Daoy (cell line): ENCODE measurements at places on chromosomes 6 and 20. TPM values are rescaled to one million over a fixed set of nuclear protein-coding genes. Genes with fewer than 3 reads are reported as not detected.

C20orf204 gene
- 1.1 and 1.8 TPM in 2 replicates for total RNA-seq

CGAS gene
- total RNA-seq = 37.3 and 46.2 TPM in 2 replicates

- no peak for DNase-seq
Measured at GRCh38 chr6:148854096-148854495, 107.3 kb downstream of the UST start.

DNA sequence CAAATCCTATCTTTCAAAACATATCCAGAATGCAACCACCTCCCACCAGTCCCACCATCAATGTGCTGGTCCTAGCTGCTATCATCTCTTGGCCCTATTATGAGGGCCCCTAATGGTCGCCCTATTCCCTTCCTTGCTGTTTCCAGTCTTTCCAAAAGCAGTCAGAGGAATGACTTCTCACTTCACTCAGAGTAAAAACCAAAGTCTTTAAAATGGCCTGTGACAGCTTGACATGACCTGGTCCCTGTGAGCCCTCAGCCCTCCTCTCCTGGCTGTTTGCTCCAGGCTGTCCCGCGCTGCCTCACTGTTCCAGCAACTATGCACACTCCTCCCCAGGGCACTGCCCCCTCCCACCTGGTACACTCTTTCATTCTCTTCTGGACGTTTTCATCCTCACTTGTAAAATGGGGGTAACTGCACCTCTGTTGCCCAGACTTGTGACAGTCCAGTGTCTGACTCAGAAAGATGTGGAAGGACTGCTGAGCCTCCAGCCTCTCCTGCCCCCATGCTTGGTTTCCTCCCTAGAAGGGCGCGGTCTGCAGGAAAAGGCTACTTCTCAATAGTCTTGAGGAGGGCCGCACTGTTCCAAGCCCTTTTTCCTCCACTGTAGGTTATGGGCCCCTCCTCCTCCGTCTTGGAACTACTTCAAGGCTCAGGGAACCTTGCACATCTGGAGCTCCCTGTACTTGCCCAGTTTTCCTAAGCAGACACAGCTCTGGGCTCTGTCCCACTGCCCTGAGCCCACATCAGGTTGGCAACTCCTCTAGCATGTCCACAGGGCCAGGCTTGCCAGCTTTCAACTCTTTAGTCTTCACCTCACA, 64.7 kb downstream of the MYH7B start:
- no peak for DNase-seq

DNA sequence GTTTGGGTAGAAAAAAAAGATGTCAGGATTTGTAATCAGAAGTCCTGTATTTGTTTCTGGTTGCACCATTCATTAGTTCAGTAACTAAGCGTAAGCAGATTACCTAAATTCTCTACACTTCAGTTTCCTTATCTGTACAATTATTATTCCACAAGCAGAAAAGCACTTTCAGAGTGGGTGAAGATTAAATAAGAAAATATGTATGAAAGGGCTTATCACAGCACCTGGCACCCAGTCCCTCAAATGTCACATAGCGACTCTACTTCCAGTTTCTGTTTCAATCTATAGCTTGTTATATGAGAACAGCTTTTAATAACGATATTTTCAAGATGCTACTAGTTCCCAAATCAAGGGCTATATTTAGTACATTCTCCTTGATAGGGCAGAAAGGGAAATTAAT, 31.4 kb downstream of the RGS17 start:
- no peak for DNase-seq
